ENCODE measurements at places on chromosomes 7 and 10.

DNA sequence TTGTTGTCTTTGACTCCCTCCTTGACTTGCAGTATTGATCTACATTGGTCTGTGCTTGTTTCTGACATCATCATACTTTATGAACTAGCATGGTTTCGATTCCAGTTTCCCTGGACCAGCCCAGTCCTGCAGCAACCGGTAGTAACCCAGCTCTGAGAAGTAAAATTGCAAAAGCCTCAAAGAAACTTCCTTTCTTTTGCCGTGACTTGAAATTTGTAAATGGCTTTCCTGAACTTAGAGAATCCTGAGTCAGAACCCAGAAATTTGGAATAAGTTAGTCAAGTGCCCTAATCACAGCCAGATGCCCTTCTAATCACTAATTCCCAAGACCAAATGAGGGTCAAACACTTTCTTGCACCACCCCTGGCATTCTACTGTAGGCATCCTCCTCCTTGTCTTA lies 15.0 kb downstream of the TAS2R60 start:
- no peak for DNase-seq

- no peak for DNase-seq
Observed at GRCh38 chr7:86955895-86956503, 103.5 kb downstream of the ELAPOR2 start.

GRCh38 chr7:716636-717035 lies 9.9 kb upstream of the DNAAF5 start:
- no peak for DNase-seq

GRCh38 chr7:151628846-151629604 lies 109.3 kb upstream of the RHEB start:
- DNase-seq, result no peak

GRCh38 chr7:98629001-98629431 lies 11.9 kb downstream of the NPTX2 start:
- DNase-seq, result no peak

- peak; percentile 52 for DNase-seq
Observed at GRCh38 chr7:154503962-154504550, 451.9 kb downstream of the DPP6 start.

DNA sequence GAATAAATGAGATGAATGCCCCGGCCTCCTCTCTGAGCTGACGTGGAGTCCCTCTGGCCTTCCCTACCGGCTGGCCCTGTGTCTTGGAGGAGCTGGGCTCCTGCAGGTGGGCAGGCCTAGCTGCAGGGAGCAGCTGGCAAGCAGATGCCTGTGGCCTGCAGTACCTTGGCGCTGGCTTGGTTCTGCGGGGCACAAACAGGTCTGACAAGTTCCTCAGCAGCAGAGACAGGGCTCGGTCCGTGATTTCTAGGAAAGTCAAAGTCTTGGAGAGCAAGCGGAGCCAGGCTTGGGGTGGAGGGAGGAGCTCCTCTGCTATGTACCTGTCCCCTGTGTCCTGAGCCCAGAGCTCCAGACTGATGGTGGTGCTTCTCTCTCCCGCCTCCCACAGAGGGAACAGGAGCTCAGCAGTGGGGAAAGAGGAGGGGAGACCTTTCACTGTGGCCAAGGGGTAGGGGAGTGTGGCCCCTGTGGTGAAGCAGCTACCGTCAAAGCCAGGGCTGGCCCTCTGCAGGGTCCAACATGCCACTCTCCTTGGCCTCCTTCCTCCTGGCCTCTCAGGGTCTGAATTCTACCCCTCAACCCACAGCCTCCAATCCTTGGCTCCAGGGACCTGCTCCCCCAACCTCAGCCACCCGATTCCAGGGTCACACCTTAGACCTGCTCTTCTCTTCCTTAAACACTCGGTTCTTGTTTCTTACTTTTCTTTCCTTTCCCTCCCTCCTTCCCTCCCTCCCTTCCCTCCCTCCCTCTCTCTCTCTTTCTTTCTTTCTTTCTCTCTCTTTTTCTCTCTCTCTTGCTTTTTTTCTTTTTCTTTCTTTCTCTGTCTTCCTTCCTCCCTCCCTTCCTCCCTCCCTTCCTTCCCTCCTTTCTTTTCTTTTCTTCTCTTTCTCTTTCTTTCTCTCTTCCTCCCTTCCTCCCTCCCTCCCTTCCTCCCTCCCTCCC lies 20.1 kb downstream of the MYL10 start:
- DNase-seq, result no peak

DNA sequence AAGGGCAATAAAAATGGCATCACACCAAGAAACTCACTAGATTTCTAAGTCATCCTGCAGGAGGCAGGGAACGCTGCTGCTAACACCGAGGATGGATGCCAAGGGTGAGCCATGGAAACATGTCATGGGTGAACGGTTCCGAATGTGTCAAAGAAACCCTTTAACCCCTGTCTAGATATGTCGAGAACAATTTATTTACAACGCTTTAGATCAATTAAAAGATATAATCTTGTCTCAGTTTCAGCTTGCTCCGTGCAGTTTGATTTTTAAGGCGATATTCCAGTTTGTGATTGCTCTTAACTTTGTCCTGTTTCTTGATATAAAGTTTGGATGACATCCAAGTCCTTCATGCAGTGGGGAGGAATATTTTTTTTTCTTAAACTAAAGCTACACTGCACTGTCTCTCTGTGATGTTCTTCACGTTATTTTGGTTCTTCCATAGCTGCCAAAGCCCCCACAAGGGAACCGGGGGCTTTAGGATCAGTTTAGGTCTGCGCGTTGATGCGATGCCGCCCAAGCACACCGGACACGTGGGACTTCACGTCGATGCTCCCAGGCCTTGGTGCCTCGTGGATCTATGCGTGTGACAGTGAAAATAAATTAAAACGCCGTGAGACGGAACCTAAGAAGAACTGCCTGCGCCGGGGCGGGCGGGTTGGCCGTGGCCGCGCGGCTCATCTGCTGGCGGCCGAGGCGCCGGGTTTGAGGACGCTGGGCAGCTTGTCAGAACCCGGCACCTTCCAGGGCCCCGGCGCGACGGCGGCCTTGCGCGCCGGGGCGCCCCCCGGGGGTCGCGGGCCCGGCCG lies 220.3 kb downstream of the PHTF2 start:
- no peak for DNase-seq

- DNase-seq, result no peak
Observed at GRCh38 chr10:77566914-77567566, 70.6 kb downstream of the KCNMA1 start.

DNA sequence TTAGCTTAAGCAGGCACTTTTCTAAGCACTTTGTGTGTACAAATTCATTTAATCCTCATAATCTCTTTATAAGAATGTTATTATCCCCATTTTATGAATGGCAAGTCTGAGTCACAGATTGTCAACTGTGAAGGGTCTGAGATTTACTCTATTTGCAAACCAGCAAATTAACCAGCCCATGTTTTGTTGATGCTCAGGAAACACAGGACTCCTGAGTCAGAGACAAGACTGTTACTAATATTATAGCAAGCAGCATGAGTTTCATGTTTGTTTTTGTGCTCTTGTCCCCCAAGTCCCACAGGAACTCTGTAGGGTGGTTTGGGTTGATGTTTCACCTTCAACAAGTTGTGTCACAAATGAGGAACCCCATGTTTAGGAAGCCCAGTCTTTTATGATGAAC lies 182.0 kb upstream of the PPP1R3A start:
- DNase-seq, result no peak

DNA sequence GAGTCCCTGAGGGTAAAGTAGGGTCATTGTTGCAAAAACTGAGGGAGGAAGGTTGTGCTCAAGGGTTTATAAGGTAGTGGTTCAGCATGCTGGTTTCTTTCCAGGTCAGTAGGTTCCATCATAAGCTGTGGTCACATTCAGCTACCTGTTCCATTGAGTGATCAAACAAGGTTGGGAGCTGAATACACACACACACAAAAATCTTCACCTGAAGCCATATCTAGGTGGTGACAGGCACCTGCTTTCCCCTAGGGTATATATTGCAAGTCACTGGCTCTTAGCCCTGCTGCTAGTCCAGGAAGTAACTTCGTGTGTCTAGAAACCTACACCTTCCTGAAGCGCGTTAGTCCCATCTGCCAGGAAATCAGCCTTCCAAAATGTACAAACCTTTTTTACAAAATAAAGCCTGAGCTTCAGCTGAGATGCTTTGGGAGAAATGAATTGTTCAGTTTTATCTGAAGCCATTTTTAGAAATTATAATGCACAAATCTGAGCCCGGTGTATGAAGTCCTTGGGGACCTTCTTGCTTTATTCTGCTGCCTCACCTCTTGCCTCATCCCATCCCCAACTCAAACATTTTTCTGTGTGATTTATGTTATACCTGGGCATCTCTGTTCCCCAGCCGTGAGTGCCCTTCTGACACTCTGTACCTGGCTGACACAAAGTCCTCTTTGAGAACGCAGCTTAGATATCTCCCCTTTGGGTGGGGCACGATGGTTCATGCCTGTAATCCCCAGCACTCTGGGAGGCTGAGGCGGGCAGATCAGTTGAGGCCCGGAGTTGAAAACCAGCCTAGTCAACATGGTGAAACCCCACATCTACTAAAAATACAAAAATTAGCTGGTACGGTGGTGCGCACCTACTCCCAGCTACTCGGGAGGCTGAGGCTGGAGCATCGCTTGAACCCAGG lies 10.6 kb upstream of the LAMTOR4 start:
- no peak for DNase-seq

DNA sequence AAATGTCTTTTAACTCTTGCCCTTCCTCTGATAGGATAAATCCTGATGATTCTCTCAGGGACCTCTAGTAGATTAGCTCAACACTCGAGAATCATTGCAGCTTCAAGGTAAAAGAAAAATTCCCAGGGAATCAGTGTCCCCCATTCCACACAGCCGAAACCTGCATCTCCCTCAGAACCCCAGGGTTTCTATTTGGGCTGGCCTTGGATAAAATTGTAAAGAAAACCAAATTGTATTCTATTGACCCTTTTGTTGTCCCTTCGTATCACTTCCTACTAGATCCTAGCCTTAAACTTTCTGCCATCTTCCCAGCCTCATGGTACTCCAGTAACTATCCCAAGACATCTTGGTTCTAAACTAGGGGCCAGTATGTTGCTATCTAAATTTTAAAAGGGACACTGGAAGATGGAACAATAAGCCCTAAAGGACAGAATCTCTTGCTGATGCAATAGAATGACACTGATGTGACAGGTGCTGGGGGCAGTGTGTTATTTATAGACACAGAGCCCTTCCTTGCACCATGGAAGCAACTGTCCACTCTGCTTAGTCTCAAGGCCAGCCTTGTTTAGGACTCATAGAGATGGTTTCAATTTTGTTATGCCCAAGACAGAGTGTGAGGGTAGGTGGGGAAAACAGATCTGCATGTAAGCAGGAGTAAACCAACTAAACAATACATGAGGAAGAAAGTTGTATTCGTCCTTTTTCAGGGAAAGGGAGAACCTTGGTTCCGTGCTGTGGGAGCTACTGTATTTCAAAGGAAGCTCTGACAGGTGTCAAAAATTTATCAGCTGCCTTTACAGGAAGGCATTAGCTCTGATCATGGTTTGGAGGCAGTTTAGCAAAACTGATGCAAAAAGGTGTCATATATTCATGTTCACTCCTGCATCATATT lies 7.6 kb downstream of the ASB15 start:
- DNase-seq, result no peak

DNA sequence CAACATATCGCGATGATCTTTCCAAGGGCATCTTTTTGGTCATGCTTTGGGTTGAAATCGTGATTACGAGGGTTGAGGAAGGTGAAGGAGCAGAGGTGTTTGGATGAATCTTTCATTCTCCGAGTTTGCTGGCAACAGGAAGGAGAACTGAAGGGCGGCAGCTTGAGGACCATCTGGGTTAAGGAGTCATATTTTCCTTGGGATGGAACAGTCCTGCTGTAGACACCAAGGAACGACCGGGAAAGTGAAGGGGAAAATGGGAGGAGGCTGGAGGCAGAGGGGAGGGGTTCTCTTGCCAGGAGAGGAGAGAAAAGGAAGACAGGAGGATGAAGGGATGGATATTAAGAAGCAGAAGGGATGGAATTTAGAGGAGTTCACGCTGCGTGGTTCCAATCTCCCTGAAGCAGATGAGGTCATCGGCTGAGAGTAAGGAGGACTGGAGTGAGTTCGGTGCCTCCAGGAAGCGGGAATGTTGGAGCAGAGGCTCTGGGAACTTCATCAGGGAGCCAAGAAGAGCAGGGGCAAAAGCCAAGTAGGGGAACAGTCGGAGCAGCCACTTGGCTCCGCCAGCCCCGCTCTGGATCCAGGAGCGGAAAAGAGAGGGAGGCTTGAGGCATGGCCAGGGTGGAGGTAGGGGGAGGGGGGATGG lies 116.6 kb upstream of the GALNT17 start:
- DNase-seq, result no peak

GRCh38 chr7:74126220-74126880 lies 42.7 kb downstream of the LIMK1 start:
- no peak for DNase-seq

DNA sequence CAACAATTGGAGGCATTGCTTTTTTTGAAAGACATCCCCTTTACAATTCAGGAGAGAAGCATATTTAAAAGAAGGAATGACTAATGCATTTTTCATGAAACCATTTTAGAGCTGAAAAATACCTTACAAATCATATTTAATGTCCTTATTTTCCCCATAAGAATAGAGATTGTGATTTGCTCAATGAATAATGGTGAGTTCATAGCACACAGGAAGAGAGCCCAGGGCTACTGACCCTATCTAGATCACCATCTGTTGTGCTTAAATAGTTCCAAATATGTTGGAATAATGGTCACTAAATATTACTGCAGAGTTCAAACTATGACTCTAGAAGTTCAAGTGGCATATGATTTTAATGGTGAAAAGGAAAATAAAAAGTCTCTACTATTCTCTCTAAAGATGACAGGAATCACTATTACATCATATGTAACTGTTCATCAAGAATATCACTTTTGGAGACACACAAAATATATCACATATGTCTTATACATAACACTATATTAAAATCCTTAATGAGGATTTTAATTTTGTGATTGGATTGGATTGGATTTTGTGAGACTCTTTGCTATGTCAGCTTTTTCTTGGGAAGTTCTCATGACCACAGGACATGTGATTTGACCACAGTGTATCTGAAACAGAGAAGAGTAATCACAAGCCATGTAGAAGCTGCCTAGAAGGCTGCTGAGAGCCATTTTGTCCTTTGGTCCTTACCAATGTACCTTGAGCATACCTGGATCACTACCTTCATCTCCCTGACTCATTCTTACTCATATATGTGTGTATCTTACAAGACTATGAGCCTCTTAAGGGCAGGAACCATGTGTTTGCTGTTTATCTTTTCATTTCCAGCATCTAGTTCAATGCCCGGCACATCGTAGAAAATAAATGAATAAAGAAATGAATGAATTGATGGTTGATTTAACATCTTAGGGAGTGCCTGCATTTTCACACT lies 26.4 kb downstream of the SLC16A9 start:
- no peak for DNase-seq

Data from NCI-H524 treated with DMSO at 0.1 percent for 48 hours (cell line).